Daoy (cell line): ENCODE measurements at places on chromosomes 3 and 15.
A peak's percentile ranks its signal among the peaks of the same experiment; 100 is the strongest.

DNA sequence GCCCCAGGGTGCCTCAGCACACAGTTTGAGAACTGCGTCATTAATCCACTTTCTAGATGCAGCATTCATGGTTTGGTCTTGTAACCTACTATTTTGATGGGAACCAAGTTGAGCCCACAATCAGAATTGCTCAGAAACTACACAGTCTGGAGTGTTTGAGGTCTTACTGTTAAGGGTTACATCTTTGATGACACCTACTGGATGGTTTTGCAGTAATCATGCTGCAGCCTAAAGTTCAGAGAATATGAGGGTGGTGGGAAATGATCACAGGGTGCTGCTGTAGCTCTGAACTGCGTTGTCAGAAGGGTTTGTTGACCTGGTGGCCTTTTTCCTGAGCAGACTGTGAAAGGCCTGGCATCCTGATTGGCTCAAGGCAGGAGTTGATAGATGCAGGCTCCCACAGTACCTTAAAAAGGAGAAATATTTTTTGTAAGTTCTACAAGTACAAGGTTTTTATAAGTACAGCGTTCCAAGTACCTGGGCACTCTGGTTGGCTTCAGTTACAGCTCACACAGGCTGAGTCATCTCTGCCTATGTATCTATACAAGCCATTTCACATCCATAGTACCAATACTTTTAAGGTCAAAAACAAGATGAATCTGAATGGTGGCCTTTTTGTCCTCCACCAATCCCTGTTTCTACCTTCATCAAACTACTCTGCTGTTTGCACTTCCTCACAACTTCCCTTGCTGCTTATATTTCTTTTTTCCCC lies 60.5 kb upstream of the ACKR4 start:
- no peak for DNase-seq

GRCh38 chr15:52078876-52079700 lies 33.5 kb downstream of the BCL2L10 start:
- peak; percentile 85 for DNase-seq

DNA sequence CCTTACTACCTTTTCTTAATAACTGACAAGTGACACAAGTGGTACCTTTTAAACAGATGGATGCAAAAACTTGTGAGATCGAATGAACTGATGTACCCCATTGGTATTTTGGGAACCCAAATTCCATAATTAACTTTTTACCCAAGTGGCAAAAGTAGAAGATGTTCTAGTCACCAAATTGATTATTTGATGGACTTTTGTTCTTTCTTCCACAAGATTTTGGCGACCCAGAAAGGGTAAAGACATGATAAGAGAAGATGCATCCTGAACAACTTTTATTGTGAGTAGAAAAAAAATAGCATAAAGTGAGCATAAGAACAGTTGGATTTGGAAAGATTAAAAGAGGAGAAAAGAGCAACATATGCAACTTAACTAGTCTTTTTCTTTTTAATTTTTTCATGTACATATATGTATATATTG lies 159.5 kb downstream of the TIGIT start:
- DNase-seq, result no peak

GRCh38 chr3:180417241-180417640 lies 184.7 kb upstream of the TTC14 start:
- no peak for DNase-seq

DNA sequence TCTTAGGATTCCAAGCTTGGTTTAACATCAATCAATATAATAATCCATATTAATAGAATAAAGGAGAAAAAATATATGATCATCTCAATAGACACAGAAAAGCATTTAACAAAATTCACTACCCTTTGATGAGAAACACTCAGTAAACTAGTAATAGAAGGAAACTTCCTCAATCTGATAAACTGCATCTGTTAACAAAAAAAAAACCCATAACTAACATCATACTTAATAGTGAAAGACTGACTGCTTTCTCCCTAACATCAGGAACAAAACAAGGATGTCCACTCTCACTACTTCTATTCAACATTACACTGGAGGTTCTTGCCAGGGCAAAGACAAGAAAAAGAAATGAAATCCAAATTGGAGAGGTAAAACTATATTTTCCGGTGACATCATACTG lies 30.5 kb downstream of the LRRK1 start:
- no peak for DNase-seq

DNA sequence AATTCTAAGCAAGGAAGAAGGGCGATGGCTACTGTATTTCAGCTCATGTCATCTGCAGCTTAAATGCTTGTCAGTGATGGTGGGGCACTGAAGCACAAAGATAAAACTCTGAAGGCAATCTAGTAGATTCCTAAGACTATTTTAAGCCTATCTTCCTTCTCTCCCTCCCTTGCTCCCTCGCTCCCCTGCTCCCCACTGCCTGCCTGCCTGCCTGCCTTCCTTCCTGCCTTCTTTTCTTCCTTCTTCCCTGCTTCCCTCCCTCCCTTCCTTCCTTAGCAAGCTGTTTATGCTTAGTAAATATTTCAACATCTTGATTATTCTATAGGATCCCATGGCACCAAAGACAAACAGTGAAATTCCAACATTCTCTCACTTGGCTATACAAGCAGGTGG lies 99.6 kb downstream of the OXSM start:
- no peak for DNase-seq

- peak; percentile 89 for DNase-seq
Measured at GRCh38 chr3:189132231-189132671, 39.5 kb upstream of the TPRG1 start.

DNA sequence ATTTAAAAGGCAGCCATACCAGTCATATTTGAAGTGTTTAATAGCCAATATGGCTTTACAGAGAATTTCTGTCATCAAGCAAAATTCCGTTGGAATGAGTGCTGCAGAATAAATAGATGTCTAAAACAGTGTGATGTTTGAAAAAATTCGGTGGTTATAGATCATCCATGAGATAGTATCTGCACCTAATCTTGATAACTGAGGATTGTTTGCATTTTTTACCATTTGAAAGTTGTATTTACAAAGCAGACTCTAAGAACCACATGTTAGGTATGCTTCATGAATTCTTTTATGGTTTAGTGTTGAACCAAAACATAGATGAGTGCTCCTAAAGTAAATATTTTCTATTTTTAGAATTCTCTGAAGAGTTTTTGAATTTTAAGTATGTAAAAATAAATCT lies 476.1 kb downstream of the NAALADL2 start:
- no peak for DNase-seq

GRCh38 chr15:37101980-37102304 lies 1.6 kb upstream of the MEIS2 start:
- DNase-seq, result no peak

DNA sequence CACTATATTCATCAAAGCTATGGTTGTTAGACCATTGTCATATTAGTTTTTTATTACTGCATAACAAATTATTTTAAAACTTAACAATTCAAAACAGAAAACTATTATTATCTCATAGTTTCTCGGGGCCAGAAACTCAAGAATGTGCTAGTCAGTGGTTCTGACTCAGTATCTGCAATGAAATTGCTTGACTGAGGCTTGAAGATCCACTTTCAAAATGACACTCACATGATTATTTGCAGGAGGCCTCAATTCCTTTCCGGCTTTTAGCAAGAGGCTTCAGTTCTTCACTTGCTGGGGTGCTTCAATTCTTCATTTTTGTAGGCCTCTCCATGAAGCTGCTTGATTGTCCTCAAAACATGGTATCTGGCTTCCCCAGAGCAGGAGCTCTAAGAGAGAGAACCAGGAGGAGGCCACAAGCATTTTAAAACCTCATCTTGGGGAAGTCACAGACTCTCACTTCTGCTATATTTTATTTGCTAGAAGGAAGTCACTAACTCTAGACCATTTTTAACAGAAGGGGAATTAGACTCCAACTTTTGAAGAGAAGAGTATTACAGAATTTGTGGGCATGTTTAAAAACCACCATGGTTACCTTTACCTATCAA lies 383.7 kb downstream of the MFSD1 start:
- DNase-seq, result no peak

DNA sequence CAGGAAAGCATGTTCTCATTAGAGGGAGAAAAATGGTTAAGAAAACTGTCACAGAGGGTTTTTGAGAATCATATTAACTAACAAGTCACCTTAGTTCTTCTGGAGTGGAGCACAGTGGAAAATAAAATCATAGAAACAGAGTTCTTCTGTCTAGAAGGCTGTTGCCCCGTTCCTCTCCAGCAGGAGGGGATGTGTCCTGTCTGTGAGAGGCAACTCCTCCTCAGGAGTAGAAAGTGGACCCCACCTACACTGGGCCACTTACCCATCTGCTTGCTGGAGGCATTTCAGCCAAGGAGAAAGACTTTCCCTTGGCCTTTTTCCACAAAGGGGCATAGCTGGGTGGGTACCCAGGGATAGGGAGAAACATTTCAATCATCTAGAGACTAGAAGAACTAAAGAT lies 106.6 kb downstream of the SSR3 start:
- peak; percentile 22 for DNase-seq

DNA sequence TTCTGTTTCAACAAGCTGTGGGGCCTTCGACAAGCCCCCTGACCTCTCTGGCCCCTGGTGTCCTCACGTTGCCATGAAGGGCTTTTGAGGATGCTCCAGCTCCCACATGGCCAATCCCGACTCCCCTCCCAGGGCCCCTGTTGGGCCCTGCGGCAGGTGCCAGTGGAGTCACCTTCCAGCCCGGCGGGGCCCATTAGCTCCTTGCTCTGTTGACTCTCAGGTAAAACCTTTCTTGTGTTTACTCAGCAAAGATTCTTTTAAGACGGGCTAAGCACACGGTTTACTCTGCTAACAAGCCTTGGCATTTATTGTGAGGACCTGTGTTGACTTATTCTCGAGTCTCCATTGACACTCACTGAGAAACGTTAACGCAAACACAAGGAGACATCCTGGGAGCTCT lies 15.0 kb downstream of the RPLP1 start:
- no peak for DNase-seq

GRCh38 chr3:168416446-168416845 lies 320.7 kb upstream of the GOLIM4 start:
- DNase-seq, result no peak

DNA sequence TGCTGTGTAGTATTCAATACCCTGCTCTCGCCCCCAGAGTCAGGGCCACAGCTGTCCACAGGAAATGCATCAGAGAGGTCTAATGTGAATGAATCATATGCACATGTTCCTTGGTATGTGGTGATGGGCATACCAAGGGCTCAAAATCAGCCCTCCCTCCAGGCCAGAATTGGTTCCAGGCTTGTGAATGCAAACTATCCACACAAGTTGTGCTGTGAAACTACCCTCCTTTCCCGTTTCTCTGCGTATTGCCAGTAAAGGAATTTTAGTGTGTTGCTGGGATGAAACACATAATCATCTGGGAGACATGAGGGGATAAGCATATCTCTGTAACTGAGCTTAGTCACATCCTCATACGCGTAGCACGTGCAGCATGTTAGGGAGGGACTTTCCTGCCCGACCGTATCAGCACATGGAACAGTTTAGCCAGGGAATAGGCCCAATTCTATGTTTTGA lies 9.2 kb upstream of the MME start:
- peak; percentile 42 for DNase-seq

DNA sequence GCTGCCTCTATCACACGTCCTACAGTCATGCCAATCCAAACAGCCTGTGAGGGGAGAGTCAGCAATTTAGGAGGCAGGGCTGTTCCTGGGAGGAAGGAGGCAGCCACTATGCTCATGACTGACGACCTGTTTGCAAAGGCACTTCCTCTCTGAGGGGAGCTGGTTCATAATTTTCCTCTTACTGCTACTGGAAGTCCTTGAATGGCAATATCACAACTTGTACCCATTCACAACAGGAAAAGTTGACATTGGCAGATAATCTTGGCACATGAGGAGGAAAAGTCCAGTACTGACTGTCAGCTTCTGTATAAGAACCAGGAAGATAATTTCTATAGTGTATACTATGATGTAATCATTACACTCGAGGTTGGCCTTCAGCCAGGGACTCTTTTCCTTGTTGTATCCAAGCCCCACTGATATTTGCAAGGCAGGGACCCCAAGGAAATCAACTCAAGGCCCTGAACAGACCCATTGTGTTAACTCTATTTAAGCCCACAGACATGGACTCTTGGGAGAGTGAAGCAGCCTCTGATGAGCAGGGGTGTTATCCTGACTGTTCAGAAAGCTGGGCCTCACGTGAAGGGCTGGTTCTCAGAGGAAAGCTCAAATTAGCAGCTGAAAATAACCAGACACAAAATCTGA lies 267.3 kb upstream of the ADAMTS9 start:
- peak; percentile 9 for DNase-seq

- DNase-seq, result no peak
Measured at GRCh38 chr3:122064326-122064725, 9.2 kb downstream of the CD86 start.

GRCh38 chr3:156413293-156413892 lies 141.5 kb downstream of the SSR3 start:
- no peak for DNase-seq
